ENCODE measurements at places on chromosomes 11 and 22.

- DNase-seq, result no peak
These were observed 42.1 kb upstream of the SEZ6L start for GRCh38 chr22:26127126-26127525.

- no peak for DNase-seq
These were observed 24.5 kb upstream of the SESN3 start for GRCh38 chr11:95255251-95256145.

- DNase-seq, result peak; percentile 22
These were observed 37.6 kb upstream of the SLC5A1 start for GRCh38 chr22:32005453-32005852.

- DNase-seq, result no peak
These were observed 124.7 kb downstream of the ARHGAP32 start for GRCh38 chr11:129067454-129067853.

DNA sequence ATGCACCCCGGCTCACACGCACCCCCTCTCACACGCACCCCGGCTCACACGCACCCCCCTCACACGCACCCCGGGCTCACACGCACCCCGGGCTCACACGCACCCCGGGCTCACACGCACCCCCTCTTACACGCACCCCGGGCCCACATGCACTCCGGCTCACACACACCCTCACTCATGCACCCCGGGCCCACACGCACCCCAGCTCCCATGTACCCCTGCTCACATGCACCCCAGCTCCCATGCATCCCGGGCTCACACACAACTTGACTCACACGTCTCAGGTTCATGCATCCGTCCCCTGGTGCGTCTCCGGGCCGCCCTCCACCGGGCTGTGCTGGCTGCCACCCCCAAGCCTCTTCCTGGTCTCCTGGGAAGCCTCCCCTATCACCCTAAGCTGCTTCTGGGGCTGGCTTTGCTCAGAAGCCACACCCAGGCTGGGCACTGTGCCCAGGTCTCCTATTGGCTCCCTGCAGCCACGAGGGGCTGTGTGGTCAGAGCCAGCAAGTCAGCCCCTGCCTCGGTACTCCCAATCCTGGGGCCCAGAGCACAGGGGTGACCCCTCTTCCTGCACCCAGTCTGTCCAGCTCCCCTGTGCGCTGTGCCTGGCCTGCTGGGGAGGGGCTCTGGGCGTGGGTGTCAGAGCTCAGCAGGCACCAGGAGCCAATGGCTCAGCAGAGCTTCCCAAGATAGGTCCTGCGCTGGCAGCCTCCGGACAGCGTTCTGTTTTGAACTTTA, 16.9 kb downstream of the TSPAN4 start:
- DNase-seq, result peak; percentile 84

GRCh38 chr11:57251491-57252104, 14.5 kb upstream of the APLNR start:
- peak; percentile 16 for DNase-seq

DNA sequence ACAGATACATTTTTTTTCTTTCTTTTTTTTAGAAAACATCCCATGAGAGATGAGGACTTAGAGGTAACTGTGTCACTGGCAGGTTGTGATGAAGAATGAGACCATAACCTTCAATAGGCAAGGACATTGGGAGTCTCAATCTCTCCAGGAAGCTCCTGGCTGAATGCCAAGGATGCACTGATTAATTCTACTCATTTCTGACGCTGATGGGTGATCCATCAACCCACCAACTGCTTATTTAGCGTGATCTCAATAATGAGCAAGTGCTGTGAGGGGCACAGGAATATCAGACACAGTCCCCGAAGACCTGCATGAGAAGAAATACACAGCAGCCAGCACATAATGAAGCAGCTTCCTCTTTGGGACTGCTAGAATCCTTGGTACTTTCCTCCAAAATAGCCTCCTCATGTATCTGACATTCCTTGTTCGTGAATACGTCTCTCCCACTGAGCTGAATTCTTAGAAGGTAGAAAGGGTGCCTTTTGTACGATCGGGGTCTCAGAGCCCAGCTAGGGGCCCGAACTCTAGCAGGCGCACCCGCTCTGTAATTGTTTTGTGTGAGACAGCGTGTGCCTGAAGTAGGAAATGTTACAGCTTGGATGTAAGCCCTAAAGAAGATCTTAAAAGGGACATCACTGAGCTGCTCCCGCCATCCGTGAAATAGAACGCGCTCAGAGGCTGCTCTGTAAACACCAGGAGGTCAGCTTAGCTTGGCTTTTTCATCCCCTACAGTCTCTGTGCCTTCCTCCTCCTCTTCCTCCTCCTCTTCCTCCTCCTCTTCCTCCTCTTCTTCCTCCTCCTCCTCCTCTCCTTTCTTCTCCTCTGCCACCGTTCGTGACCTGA, 7.2 kb downstream of the CLMP start:
- peak; percentile 70 for DNase-seq

GRCh38 chr11:1353383-1354124, 36.2 kb upstream of the BRSK2 start:
- no peak for DNase-seq

DNA sequence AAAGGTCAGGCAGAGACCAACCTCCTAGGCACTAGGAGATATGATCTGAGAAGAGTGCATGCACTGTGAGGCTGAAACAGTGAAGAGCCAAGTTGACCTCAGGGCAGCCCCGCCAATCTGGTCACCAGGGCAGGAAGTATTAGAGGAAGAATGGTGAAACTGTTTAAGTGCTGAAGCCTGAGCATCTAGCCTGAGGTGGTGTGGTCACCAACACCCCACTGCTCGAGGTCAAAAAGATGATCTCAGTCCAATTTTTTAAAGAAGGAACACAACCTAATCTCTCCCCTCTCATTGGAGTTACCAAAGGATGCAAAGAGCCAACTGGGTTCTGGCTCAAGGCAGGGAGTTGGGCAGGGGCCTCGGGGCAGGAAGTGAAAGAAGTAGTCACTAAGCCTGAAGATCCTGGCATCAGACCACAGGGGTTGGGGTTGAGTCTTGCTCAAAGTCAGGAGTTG, 4.0 kb downstream of the APBB1 start:
- no peak for DNase-seq

Measured in astrocyte of the spinal cord (primary cell).